ENCODE measurements at places on chromosomes 5 and 9. TPM values are rescaled to one million over a fixed set of nuclear protein-coding genes. Genes with fewer than 3 reads are reported as not detected.

GRCh38 chr5:178576591-178577351 lies 13.4 kb downstream of the COL23A1 start:
- DNase-seq: no peak

- DNase-seq: no peak
Observed at GRCh38 chr5:17305017-17305416, 87.6 kb downstream of the BASP1 start.

DNA sequence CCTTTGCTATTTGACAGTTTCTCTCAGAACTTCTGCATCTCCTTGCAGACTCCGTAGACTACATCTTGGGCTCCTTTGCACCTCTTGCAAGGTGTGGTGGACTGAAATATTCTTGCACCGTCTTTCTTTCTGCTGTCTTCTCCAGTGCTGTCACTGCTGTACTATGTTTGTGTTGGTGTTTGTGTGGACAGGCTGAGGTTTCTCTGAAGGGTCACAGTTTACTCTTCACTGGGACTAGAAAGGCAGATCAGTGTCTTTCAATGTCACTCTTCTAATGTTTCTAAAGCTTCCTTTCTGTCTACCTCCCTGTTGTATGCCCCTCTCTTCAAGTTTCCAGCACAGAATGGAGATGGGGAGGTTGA lies 410.0 kb upstream of the CD180 start:
- DNase-seq: no peak

Gene IRGM
- 1.7 TPM for total RNA-seq

Gene GARIN3
- total RNA-seq: not detected

- DNase-seq: no peak
Observed at GRCh38 chr5:121968910-121969607, 7.3 kb downstream of the SRFBP1 start.

DNA sequence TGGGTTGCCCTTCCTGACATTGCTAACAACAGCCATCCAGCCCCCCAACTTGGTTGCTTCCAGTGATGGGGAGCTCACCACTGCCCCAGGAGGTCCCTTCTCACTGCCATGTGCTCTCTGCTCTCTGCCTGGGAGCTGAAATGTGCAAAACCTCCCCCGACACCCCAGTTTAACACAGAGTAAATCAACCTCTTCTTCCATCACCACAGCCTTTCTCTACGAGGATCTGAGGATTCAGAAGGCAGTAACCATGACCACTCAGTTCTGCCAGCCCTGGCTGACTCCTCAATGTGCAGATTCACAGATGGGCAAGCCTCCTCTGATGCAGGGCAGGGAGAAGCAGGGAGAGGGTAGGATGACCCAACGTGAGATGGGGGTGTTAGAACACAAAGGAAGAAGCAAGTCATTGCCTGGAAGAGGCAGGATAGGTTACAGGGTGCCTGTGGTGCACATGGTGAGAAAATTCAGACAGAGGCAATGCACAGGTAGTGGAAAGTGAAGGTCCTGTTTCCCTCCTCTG lies 185.0 kb downstream of the DAB2IP start:
- DNase-seq: peak; percentile 18

Gene WDR70
- 39.3 TPM for total RNA-seq

Gene SLC6A7
- not detected for total RNA-seq

DNA sequence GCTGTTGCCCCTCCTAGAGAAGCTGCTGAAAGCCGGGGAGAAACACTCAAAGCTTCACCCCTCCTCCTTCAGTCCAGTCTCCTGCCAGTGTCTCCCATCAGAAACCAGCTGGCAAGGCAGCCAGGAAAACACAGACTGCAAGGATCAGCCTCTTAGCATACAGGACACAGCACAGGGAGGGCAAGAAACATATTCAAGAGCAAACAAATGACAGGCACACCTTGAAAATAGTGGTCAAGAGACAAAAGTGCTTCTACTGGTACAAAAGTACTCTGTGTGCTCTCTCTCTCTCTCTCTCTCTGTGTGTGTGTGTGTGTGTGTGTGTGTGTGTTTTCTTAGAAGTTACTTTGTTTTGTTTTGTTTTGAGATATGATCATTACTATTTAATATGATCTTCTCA lies 227.2 kb downstream of the RAB3C start:
- no peak for DNase-seq

- no peak for DNase-seq
Observed at GRCh38 chr5:179312557-179313235, 32.6 kb downstream of the ADAMTS2 start.

Gene OTP
- not detected for total RNA-seq

Gene HMMR
- total RNA-seq: 82.2 TPM

Gene SHOC1
- not detected for total RNA-seq

DNA sequence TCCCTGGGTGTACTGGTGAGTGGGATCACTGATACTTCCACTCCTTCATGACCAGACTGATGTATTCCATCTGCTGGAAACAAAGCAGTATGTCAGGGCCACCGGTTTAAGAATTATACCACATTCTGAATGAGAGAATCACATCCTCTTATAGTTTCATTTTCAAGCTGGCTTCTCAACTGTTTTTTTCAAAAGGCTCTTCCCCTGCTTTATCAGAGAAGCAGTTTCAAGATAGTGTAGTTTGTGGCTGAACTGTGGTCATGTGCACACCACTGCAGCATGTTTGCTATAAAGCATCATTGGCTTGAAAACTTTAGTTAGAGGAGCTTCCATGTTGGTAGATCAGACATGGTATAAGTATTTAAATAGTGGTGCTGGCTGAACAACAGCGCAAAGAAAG lies 450.5 kb upstream of the CDH10 start:
- DNase-seq: no peak

Data from activated CD8-positive, alpha-beta memory T cell treated with anti-CD3 and anti-CD28 coated beads, Interleukin-2, amount 10 ng/mL, durations not matched to agents 7 days and 5 days (primary cell).